ENCODE measurements at places on chromosomes 2 and 18. TPM values are rescaled to one million over a fixed set of nuclear protein-coding genes. Genes with fewer than 3 reads are reported as not detected.
A peak's percentile ranks its signal among the peaks of the same experiment; 100 is the strongest.

SOX11 gene
- 3.7 TPM for total RNA-seq

GKN2 gene
- 181 TPM for total RNA-seq

GPR39 gene
- total RNA-seq = 0.87 TPM

RIT2 gene
- total RNA-seq = not detected

CRYGD gene
- total RNA-seq = not detected

CD302 gene
- 4.6 TPM for total RNA-seq

LGALSL gene
- 19.5 TPM for total RNA-seq

SCN3A gene
- total RNA-seq = 4.0 TPM

ABHD1 gene
- not detected for total RNA-seq

PLA2R1 gene
- total RNA-seq = 6.4 TPM

GRCh38 chr2:138853296-138853695 lies 73.1 kb upstream of the NXPH2 start:
- no peaks in the 10 kb centered on the region for H3K27me3 ChIP-seq
- no peak overlapping the region for H3K27ac ChIP-seq
- no peak for DNase-seq
- H3K36me3 ChIP-seq = no peaks in the 10 kb centered on the region
- H3K4me3 ChIP-seq = no peak overlapping the region

DNA sequence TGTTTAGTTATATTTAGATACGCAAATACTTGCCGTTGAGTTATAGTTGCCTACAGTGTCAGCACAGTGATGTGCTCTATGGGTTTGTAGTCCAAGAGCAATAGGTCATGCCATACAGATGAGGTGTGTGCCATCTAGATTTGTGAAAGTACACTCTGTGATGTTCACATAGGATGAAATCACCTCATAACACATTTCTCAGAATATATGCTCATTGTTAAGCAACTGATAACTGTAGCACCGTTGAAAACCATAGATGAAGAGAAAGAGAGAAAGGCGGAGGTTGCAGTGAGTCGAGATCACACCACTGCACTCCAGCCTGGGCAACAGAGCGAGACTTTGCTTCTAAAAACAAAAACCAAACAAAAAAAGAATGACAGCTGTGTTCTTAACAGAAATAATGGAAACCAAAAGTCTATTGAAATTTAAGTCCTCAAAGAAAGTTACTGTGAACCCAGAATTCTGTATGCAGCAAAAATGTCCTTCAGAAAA lies 9.5 kb downstream of the DGKD start:
- no peaks in the 10 kb centered on the region for H3K27me3 ChIP-seq
- H3K27ac ChIP-seq = no peak overlapping the region
- H3K36me3 ChIP-seq = peaks cover 6% of the 10 kb centered on the region
- DNase-seq = no peak
- H3K4me1 ChIP-seq = peaks cover 16% of the 10 kb centered on the region

DNA sequence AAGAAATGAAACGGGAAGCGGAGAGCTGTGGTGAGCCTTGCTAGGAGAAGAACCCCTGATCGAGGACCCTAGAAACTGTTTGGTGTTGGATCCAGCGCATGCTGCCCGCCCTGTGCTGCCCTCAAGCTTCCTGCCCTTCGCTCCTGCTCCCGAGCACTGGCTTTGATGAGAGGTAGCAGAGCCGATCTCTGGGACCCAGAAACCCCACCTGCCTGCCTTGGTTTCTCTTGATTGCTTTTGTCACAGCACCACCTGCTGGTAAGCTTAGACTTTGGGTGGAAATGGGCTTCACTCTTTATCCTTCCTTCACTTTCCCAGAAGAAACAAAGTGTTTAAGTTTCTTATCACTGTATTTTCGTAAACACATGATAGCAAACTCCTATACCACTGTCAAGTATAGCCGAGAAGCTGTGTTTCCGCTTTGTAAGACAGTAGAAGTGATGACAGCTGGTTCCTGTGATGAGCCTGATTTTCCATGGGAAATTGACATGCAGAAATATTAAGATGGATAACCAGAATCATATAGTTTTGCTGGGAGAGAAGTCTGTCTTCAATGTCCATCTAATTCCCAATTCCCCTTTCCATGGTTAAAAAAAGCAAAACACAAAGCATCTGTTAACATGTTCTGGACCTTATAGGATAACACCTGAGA lies 267.4 kb downstream of the PHLPP1 start:
- no peaks in the 10 kb centered on the region for H3K27me3 ChIP-seq
- H3K36me3 ChIP-seq = peaks cover 24% of the 10 kb centered on the region
- peak overlapping the region; percentile 28 for H3K4me3 ChIP-seq
- H3K27ac ChIP-seq = no peak overlapping the region
- no peaks in the 10 kb centered on the region for H3K4me1 ChIP-seq
- peak; percentile 89 for DNase-seq

DNA sequence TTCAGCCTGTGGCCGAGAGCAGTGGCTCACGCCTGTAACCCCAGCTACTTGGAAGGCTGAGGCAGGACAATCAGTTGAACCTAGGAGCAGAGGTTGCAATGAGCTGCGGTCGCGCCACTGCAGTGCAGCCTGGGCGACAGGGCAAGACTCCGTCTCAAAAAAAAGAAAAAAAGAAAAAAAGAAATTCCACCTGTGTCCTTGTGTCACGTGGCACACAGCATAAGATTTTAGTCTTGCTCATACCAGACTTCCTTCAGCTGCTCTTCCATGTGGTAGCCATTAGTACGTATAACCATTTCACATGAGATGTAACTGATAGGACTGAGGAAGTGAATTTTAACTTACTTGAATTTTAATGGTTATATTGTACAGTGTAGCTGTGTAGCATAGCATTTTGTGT lies 4.0 kb downstream of the NOP58 start:
- H3K4me1 ChIP-seq = peaks cover 22% of the 10 kb centered on the region
- no peaks in the 10 kb centered on the region for H3K36me3 ChIP-seq
- H3K4me3 ChIP-seq = no peak overlapping the region
- no peak for DNase-seq
- H3K27me3 ChIP-seq = no peaks in the 10 kb centered on the region

DNA sequence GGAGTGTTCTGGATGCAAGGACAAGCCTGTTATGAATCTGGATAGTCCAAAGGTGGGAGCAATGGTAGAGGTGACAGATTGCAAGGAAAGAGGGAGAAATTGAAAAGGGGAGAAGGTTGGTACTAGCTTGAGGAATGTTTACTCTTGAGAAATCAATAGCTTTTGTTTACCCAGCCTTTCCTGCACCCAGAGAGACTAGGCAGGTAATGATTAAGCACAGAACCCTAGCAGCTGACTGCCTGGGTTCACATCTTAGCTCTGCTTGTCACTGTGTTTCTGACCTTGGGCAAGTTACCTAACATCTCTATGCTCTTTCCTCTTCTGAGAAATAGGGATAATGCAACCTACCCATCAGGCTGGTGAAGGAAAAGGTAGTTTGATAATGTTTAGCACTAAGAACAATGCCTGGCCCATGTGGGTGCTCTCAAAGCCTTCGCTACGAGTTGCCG lies 178.6 kb downstream of the MGAT5 start:
- H3K4me3 ChIP-seq = no peak overlapping the region
- H3K4me1 ChIP-seq = peaks cover 13% of the 10 kb centered on the region
- peak overlapping the region; percentile 81 for H3K27ac ChIP-seq
- DNase-seq = peak; percentile 80
- H3K27me3 ChIP-seq = no peaks in the 10 kb centered on the region

GRCh38 chr2:112760149-112760548 lies 4.3 kb downstream of the CKAP2L start:
- H3K36me3 ChIP-seq = no peaks in the 10 kb centered on the region
- peaks cover 8% of the 10 kb centered on the region for H3K4me1 ChIP-seq
- H3K4me3 ChIP-seq = no peak overlapping the region

DNA sequence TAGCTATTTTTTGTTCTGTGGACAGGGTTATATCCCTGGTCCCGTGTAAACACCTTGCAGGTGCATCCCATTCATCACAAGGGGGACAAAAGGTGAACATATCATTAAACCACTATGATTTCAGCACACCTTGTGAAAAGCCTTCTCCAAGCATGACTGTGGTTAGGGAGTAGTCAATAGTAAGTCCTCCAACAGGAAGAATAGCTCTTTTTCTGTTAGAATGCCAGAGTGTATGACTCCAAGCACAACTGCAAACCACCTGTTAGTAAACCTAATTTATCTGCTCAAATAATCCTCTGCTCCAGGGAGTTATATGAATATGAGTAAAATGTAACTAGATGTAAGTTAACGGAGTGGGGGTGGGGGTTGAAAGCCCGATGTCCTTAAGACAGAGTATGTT lies 240.5 kb downstream of the AGPS start:
- H3K4me1 ChIP-seq = no peaks in the 10 kb centered on the region
- DNase-seq = peak; percentile 26
- H3K36me3 ChIP-seq = no peaks in the 10 kb centered on the region
- H3K27me3 ChIP-seq = no peaks in the 10 kb centered on the region

GRCh38 chr2:45930396-45930792 lies 278.9 kb downstream of the PRKCE start:
- H3K4me3 ChIP-seq = no peak overlapping the region
- H3K27ac ChIP-seq = no peak overlapping the region
- no peaks in the 10 kb centered on the region for H3K27me3 ChIP-seq
- DNase-seq = no peak
- H3K36me3 ChIP-seq = no peaks in the 10 kb centered on the region

DNA sequence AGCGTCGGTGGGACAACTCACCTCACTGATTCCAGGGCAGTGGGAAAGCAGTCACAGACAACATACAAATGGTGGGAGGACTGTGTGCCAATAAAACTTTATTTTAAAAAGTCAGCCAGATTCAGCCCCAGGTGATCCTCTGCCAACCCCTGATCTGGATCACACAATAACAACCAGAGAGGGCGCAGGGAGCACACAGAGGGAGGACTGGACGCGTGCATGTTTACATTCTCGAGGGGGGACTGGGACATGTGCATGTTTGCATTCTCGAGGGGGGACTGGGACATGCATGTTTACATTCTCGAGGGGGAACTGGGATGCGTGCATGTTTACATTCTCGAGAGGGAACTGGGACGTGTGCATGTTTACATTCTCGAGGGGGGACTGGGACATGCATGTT lies 209.5 kb downstream of the NDUFA10 start:
- no peaks in the 10 kb centered on the region for H3K36me3 ChIP-seq
- no peaks in the 10 kb centered on the region for H3K27me3 ChIP-seq
- no peaks in the 10 kb centered on the region for H3K4me1 ChIP-seq
- peak; percentile 5 for DNase-seq
- peak overlapping the region; percentile 90 for H3K27ac ChIP-seq
- H3K4me3 ChIP-seq = no peak overlapping the region

GRCh38 chr2:222241128-222241870 lies 57.5 kb downstream of the PAX3 start:
- no peak overlapping the region for H3K27ac ChIP-seq
- H3K4me1 ChIP-seq = no peaks in the 10 kb centered on the region
- H3K4me3 ChIP-seq = no peak overlapping the region
- no peaks in the 10 kb centered on the region for H3K36me3 ChIP-seq
